NCI-H460 (cell line): ENCODE measurements at places on chromosomes 2 and 18.

- no peak for DNase-seq
Observed at GRCh38 chr2:227507963-227508362, 36.0 kb downstream of the AGFG1 start.

DNA sequence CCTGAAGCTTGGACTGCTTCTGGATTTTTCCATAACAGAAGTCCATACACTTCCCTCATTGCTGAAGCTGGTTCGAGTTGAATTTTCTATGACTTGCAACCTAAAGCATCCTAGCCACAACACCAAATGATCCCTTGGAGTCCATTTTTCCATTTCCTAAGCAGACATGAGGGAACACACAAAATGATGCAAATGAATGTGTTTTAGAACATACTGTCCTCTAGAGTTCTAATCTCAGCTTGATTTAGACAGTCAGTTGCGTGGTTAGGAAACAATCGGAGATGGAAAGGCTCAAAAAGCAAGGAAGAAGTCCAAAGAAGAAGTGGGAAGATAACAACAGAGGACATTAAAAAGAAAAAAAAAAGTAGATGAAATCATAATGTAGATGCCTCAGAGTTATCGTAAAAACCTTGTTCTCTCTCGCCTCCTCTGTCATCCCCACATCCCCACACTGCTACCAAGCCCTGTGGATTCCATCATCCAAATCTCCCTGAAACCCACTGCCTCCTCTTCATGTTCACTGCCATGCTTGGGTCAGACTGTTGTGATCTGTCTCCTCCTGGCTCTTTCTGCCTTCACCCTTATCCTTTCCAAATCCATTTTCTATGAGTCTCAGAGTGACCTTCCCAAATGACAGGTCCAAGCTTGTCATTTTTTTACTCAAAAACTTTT, 58.4 kb downstream of the TMEM247 start:
- DNase-seq, result no peak

DNA sequence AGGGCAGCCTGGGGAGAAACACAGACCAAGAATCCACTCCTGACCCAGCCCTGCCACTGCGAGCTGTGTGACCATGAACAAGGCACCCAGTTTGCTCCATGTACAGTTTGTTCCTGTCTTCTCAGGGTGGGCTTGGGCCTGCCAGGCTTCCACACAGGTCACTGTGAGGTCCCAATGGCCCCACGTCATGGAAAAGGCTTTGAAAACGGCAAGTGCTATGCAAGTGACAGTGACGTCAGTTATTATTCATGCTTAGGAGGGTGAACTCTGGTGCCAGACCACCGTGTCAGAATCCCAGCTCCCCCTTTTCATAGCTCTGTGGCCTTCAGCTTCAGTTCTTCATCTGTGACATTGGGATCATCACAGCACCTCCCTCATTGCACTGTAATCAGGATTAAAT, 87.1 kb downstream of the TNS1 start:
- DNase-seq, result no peak

- no peak for DNase-seq
Observed at GRCh38 chr2:173248381-173248780, 106.3 kb upstream of the CDCA7 start.

DNA sequence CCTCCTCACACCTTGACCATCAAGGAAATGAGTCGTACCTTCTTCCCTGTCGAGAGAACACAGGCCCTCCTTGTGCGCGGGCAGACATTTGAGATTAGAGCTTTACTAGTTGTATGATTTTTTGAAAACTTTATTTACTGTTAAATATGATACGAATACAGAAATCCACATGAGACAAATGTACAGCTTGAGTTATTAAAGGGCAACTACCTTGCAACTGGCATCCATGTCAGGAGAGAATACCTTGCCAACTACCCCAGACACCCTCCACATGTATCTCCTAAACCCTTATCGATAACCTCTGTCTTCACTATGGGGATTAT, 28.3 kb downstream of the KLHL23 start:
- no peak for DNase-seq

- DNase-seq, result no peak
Observed at GRCh38 chr2:217953011-217953481, 49.7 kb downstream of the TNS1 start.

GRCh38 chr2:63977904-63978303, 41.3 kb downstream of the VPS54 start:
- DNase-seq, result no peak

DNA sequence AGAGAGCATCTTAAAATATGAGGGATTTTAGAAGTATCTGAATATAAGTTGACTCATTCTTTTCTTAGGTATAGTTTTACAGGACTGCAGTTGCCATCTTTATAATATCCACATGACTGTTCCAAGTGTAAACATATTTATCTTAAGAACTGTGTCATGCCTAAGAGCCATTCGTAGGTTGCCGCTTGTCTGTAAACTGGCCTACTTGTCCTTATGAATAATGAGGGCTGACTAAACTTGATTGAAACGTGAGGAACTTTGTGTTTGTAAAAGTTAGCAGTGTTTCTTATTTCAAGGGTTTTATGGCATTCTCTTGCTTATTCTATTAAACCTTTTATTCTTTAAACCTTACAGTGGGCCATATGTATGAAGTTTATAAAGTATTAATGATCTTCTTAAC, 99.6 kb downstream of the MAP3K20 start:
- DNase-seq, result no peak
